LHCN-M2 (cell line): ENCODE measurements at places on chromosomes 13 and 19. TPM values are rescaled to one million over a fixed set of nuclear protein-coding genes. Genes with fewer than 3 reads are reported as not detected.
A peak's percentile ranks its signal among the peaks of the same experiment; 100 is the strongest.

DNA sequence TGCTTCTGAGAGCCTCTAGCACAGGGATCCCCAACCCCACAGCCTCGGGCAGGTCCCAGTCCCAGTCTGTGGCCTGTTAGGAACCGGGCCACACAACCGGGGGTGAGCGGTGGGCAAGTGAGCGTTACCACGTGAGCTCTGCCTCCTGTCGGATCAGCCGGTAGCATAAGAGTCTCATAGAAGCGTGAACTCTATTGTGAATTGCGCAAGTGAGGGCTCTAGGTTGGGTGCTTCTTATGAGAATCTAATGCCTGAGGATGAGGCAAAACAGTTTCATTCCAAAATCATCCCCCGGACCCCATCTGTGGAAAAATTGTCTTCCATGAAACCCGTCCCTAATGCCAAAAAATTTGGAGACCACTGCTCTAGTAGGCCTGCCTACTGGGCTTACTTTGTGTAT is 87.0 kb upstream of the UBL3 start:
- no peak for DNase-seq

ZNF135 gene
- 0.83 and 1.4 TPM in 2 replicates for total RNA-seq

DNA sequence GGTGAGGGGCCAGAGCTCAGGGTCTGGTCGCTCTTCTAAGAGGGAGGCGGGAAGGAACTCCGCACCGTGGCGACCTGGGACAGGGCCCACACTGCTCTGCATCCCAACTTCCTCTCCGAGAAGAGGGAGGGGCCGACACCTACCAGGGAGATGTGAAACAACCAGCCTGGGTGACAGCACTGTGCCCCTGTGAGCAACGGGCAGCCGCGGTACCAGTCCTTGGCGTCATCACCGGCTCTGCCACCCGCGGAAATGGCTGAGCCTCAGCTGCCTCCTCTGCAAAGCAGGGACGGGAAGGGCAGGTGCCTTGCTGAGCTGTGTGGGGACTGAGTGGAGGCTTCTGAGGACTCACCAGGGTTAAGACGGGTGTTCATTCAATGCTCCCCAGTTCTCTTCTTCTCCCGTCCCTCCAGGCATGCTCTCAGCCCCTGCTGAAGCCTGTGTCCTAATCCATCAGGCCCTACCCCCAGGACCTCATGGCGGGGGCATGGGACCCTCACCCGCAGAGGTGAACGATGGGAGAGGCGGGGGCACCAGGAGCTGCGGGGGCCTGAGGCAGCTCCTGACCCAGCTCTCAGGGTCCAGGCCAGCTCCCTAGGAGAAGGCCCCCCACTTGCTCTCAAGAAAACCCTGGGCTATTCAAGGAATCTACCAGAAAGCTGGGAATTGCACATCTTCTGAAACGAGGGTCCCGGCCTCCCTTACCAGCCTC is 9.3 kb downstream of the ZNF787 start:
- DNase-seq: peak; percentile 65

P2RY11 gene
- total RNA-seq: 2.8 and 3.5 TPM in 2 replicates

CASP14 gene
- total RNA-seq: not detected in 2 replicates

DNA sequence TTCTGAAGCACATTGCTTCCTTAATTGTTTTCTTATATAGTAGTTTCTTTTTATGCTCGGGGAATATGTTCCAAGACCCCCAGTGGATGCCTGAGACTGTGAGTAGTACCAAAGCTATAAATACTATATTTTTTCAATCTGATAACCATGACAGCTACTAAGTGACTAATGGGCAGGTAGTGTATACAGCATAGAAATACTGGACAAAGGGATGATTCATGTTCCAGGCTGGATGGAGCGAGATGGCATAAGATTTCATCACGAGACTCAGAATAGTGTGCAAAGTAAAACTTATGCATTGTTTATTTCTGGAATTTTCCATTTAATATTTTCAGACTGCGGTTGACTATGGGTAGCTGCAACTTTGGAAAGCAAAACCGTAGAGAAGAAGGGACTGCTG is 47.9 kb upstream of the OLFM4 start:
- DNase-seq: no peak

GRCh38 chr19:49688531-49689132 is 762 bp upstream of the ADM5 start:
- DNase-seq: no peak

GRCh38 chr19:13782537-13782936 is 8.3 kb downstream of the C19orf53 start:
- DNase-seq: no peak

DNA sequence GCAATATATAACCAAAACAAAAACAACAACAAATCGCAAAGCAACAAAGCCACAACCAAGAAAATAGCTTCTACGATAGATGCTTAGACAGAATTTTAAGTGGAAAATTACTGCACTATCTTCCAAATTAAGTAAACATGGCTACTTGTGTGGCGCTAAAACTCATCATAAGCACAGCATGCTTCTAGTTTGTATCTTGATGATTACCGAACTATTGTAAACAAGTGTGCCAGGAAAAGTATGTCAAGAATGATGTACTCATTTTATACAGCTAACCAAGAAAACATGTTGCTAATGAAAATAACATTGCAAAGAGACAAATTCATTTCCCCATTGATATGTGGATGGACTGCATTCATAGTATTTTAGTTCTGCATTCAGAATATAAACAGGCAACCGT is 271.9 kb upstream of the GPC6 start:
- DNase-seq: no peak

PRX gene
- 1.6 and 1.8 TPM in 2 replicates for total RNA-seq
